G401 (cell line): ENCODE measurements at places on chromosomes 3 and 15.

GRCh38 chr15:99135194-99135593, 30.3 kb downstream of the SYNM start:
- DNase-seq, result no peak

DNA sequence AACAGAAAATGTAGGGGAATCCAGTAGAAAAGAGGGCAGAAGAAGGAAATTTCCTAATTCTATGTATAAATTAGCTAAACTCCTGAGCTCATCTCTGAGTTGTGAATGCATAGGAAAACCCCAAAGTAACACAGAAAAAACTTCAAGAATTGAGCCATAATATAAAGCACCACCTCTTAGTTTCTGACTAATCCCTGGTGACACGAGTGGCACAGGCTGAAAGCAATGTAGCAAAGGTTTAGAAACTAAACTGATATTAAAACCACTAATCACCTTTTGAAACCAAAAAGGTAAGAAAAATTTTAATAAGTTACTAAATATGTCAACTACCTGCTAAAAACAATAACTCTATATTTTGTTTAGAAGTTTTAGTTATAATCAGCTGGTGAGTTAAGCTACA, 255.6 kb upstream of the NECTIN3 start:
- no peak for DNase-seq

- no peak for DNase-seq
Measured at GRCh38 chr3:10160346-10160745, 4.4 kb upstream of the IRAK2 start.

GRCh38 chr3:185733980-185734724, 90.7 kb downstream of the IGF2BP2 start:
- DNase-seq, result peak; percentile 75

DNA sequence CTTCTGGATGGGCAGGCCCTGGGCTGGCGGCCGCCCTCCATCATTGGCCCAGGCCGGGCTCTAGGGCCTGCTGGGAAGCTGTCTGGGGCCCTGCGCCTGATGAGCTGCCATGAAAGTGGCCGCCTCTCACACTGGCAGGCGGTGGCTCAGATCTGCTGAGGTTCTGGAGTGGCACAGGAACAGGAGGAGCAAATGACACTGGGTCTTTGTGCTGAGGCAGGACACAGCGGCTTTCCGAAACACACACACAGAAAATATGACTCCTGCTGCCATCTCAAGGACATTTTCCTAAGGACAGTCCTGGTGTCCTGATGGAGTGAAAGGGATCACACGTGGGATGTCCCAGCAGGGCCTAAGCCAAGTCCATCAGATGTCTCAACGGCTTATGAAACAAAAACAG, 103.5 kb downstream of the NUP210 start:
- DNase-seq, result no peak

DNA sequence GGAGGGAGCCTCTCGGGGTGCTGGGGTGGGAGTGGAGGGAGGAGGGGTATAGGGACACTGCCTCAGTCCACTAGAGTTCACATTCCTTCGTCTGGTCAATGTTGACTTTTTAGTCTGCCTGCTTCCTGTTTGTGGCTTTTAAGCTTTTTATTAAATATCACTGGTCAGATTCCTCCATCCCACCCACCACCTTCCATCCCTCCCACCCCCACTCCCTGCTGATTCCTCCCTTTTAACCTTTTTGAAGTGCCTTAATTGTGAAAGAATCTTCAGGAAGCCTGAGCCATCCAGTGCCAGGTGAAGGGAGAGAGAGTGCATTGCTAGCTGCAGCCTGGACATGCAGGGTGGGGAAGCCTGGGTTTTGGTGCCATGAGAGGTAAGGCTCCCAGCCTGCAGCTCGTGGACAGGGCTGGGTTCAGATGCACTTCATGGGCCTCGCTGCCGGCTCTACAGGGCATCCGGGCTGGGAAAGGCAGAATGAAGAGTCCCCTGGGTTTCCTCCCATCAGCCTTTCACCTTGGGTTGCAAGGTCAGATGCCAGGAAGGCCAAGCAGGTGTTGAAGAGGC, 105.9 kb downstream of the DNAJB8 start:
- no peak for DNase-seq

- no peak for DNase-seq
Measured at GRCh38 chr3:80643421-80643820, 875.6 kb upstream of the ROBO1 start.

DNA sequence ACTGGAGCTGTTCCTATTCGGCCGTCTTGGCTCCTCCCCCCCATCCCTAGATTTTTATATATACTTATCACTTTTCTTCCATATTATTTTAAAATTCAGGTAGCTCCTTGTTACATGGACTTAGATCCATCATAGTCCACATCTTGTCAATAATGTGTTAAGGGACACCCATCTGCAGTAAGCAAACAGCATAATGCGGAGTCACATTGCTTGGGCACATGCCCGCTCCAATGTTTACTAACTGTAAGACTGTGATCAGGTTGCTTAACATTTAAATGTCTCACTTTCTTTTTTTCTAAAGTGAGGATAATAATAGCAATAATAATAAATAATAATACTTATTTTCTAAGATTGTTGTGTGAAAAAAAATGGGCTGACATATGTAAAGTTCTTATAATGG, 303.2 kb upstream of the SOX14 start:
- DNase-seq, result no peak

DNA sequence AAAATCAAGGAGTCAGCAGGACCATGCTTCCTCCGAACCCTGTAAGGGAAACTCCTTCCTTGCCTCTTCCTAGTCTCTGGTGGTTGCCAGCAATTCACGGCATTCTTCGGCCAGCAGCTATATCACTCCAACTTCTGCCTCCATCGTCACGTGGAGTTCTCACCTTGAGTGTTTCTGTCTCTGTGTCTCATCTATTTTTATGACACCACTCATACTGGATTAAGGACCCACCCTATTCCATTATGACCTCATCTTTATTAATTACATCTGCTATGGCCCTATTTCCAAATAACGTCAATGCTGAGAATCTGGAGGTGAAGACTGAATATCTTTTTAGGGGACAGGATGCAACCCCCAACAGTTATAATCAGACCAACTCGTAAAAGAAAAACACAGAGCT, 21.8 kb upstream of the HES1 start:
- no peak for DNase-seq

DNA sequence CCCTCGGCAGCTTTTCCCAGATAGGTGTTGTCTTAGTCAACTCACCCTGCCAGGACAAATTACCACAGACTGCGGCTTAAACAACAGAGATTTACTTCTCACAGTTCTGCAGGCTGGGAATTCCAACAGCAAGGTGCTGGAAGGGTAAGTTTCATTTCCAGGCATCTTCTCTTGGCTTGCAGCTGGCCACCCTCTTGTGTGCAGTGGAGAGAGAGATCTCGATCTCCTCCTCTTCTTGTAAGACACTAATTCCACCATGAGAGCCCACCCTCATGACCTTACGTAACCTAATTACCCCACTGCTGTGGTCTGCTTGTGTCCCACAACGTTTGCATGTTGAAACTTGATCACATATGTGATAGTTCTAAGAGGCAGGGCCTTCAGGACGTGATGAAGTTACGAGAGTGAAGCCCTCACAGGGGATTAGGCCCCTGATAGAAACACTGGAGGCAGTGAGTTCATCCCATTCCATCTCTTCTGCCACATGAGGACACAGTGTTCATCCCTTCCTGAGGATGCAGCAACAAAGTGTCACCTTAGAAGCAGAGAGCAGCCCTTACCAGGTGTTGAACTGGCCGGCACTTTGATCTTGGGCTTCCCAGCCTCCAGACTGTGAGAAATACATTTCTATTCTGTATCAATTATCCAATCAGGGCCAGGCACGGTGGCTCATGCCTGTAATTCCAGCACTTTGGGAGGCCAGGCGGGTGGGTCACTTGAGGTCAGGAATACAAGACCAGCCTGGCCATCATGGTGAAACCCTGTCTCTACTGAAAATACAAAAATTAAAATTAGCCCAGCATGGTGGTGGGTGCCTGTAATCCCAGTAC, 247.7 kb downstream of the PLCL2 start:
- DNase-seq, result no peak

- no peak for DNase-seq
Measured at GRCh38 chr3:154151969-154152368, 30.8 kb downstream of the ARHGEF26 start.

DNA sequence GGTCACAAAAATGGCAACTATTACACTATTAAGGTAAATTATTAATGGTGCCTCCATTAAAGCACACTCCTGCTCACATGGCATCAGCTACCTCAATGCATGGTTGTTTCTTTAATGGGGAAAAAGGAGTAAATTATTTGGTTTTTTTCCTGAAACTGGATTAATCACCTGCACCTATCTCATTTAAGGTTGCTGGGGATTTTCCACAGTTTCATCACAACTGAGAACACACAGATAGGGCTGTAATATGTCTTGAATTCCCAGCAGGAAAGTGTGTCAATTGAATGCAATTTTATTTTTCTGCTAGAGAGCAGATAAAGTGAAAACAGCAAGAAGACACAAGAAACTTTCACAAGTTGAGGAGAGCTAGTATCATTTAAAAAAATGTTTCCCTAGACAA, 36.4 kb downstream of the RFTN1 start:
- DNase-seq, result no peak

GRCh38 chr3:52891164-52891563, 6.2 kb downstream of the STIMATE start:
- no peak for DNase-seq

GRCh38 chr3:141353652-141354495, 14.4 kb upstream of the ZBTB38 start:
- no peak for DNase-seq

- DNase-seq, result no peak
Measured at GRCh38 chr3:101722394-101723173, 1.8 kb upstream of the CEP97 start.

GRCh38 chr15:62112616-62113593, 46.1 kb downstream of the C2CD4A start:
- no peak for DNase-seq

DNA sequence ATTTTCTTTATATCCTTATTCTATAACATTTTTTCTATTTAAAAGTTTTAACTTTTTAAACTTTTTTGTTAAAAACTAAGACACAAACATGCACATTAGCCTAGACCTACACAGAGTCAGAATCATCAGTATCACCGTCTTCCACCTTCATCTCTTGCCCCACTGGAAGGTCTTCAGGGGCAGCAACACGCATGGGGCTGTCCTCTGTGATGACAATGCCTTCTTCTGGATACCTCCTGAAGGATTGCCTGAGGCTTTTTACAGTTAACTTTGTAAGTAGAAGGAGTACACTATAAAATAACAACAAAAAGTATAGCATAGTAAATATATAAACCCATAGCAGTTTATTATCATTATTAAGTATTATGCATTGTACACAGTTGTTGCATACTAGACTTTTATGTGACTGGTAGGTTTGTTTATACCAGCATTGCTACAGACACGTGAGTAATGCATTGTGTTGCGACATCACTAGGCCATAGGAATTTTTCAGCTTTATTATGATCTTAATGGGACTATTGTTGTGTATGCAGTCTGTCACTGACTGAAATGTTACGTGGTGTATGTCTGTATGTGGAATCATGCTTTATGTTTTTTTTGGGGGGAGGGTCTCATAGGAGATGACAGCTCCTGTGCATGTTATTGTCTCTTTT, 18.2 kb downstream of the ATP1B3 start:
- no peak for DNase-seq

DNA sequence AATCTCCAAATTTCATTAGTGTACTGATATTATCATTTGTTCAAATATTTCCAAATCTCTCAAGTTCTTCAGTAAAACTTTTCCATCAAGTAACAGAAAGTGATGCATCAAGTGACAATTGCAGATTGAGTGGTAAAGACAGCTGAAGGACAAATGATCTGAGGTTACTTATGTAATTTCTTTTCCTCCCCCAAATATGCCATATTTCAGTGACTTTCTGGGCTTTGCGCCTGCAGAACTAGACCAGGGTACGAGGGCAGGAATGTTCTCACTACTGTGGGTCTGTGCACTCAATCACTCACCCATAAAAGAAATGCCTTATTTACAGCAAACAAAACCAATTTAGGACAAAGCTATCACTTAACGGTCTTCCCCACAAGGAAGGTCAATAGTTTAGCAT, 4.7 kb downstream of the SUCLG2 start:
- DNase-seq, result no peak

DNA sequence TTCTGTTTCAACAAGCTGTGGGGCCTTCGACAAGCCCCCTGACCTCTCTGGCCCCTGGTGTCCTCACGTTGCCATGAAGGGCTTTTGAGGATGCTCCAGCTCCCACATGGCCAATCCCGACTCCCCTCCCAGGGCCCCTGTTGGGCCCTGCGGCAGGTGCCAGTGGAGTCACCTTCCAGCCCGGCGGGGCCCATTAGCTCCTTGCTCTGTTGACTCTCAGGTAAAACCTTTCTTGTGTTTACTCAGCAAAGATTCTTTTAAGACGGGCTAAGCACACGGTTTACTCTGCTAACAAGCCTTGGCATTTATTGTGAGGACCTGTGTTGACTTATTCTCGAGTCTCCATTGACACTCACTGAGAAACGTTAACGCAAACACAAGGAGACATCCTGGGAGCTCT, 15.0 kb downstream of the RPLP1 start:
- no peak for DNase-seq

- DNase-seq, result no peak
Measured at GRCh38 chr3:84985795-84986194, 27.0 kb downstream of the CADM2 start.

DNA sequence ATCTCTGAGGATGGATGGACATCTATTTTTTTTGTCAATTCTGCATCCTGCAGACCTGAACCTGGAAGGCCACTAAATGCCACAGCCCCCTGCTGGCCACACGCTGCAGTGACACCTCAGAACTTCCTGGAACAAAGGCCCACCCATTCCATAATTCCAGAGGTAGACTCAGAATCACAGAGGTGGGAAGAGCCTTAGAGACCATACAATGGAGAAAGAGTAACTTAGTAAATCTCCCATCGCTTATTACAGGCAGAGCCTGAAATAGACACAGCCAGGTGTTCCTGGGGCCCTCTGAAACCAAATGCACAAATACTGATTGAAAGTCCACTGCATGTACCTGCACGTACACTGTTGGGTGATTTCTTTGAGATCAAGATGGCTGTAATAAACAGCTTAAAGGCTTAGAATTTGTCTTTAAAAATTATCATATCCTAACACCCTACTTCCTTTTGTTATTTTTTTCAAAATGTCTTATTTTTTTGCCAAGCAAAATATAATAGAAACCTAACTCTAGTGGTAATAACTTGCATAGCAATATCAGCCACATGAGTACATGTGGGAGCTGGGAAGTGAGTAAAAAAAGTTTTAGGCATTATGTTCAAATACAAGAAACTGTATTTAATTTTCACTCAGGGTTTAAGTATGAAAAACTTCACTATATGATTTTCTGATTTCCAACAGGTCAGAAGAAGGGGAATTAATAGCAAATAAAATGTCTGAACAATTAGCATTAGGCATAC, 62.7 kb downstream of the EOMES start:
- peak; percentile 20 for DNase-seq

- DNase-seq, result no peak
Measured at GRCh38 chr15:76190070-76190564, 121.2 kb downstream of the ETFA start.

DNA sequence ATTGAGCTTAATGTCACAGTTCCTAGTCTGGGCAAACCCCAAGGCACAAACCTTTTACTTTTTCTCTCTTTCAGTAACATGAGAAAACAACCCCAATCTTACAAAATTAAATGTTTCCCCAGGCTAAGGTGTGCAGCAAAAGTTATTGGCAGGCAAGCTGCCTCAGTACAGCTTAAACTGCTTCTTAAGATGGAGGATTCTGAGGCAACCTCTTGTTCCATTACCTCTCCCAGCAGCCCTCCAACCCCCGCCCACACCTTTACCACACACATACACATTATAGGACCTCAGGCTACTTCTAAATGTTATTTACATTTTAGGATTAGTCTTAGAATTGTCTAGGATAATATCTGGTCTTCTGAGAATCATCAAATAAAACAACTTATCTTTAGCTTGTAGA, 22.3 kb upstream of the CBLB start:
- DNase-seq, result no peak

GRCh38 chr15:80289528-80290495, 37.8 kb upstream of the CTXND1 start:
- DNase-seq, result peak; percentile 73
